Muscle of leg (tissue), 16 donors: ENCODE measurements at places on chromosomes 7 and 10. TPM values are rescaled to one million over a fixed set of nuclear protein-coding genes. Genes with fewer than 3 reads are reported as not detected.

DNA sequence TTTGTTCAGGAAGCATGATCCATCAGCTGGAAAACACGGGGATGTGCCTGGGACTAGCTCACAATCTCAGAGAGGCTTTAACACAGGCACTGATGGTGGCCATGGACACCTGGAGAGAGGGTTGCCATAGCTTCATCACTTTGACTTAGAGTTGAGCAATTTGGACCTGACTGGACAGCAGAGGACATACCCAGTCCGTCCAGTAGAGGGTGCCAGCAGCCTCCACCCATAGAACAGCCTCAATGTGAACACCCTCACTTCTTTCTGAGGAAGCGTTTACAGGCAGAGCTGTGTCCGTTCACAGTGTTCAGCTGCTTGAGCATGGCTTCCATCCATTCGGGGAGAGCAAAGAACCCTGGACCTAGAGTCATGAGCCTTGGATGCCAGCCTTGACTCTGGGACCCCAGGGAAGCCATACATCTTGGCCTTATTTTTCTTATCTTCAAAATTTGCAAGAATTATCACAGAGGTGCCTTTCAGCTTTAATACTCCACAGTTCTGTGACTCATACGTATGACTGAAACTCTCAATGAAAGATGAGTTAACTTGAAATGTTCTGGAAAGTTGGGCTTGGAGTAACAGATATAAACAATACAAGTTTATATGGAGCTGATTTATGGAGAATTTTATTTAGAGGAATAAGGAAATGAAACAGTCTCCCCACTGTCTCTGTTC is 302.9 kb upstream of the PODXL start:
- peak; percentile 43 for DNase-seq

DNA sequence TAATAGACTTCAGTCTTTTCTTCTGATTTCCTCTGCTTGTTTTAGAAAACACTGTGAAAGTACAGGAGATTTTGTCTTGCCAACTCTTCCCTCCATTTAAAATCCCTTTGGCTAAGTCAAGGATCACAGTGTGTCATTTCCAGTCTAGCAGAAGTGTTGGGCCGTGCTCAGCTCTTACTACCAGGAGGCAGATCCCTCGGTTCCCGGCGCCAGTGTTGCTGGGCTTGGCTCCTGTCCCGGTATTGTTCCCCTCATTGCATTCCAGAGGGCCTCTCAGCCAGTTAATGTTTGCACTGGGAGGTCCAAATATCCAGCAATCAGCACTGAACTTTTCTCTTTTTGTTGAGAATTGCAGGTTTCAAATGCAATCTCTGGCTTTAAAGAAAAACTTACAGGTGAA is 612.1 kb upstream of the MGMT start:
- DNase-seq, result peak; percentile 97

GRCh38 chr7:1700086-1700485 is 30.0 kb downstream of the ELFN1 start:
- DNase-seq, result no peak

IGFBP1 gene
- total RNA-seq, result 0.09 TPM

PTPRE gene
- 5.5 TPM for total RNA-seq

DNA sequence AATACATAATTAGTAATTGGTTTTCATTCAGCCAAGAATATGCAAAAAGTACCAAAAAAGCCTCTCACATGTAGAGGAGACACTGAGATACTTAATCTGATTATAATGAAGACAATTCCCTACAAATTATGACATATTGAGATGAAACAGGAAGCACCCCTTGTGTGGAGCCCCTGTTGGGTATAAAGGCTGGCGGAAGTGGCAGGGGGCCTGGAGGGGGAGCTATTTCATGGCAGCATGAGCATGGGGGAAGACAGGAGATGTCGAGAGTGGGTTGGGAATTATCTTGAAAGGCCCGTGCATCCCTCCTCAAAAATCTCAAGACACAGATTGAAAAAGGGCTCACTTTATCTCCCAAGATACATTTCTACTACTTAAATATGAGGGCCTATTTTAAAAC is 96.9 kb downstream of the PIP4K2A start:
- no peak for DNase-seq

CTAGE6 gene
- total RNA-seq, result 0.71 TPM

DNA sequence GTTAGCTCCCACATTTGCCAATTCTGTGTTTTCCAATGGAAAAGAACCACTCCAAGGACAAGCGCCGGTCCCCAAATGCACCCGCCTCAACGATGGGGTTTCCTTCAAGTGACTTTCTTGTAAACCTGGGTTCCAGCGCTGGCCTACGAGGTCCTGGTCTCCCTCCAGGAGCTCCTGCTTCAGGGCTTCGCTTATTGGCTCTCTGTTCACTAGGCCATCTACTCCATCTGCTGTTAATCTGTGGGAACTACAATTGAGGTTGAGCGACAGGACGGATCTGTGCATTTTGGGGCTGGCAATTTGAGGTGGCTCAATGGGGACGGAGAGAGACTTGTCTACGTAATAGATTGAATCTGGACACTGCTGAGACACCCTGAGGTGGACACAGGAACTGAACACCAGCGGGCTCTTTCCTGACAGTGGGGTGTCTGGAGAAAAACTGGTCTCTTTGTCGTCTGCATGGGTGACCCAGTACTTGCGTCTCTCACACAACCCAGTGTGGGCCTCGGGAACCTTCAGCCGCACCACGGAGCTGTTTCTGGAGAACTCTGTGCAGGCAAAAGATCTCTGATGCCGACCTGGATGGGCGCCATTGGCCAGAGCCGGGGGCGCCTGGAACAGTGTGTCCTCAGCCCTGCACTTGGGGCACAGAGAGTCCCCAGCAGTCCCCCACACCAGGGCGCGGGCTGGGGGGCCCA is 115.9 kb upstream of the ADAM12 start:
- peak; percentile 80 for DNase-seq

TUBB8 gene
- 0.09 TPM for total RNA-seq

- peak; percentile 92 for DNase-seq
Observed at GRCh38 chr10:21135023-21135931, 238.2 kb upstream of the NEBL start.

LIPJ gene
- 0.13 TPM for total RNA-seq

GRCh38 chr7:105876964-105877601 is 684 bp upstream of the ATXN7L1 start:
- DNase-seq, result peak; percentile 63

GRCh38 chr7:94449151-94449725 is 54.5 kb downstream of the COL1A2 start:
- peak; percentile 82 for DNase-seq

- peak; percentile 98 for DNase-seq
Observed at GRCh38 chr7:19117091-19117869, at the start of gene TWIST1. Gene TWIST1 (minus strand): TSS chr7:19117636. CDS start chr7:19117321, 315 bp downstream.

DNA sequence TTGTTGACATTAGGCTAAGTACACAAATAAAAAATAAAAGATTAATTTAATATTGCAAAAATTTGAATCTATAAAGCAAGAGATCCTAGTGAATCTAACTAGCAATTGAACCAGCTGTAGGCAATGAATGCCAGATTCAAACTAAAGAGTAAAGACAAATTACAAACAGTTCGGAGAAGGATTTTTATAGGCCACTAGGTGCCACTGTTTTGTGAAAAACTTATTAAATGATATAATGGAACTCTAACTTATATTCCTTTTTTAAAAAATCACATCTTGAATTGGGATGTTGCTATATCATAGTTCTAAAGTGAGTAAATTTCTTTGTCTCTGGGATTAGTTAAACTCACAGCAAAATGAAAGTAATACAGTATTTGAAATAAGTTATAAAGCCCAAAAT is 39.1 kb upstream of the GNAI1 start:
- DNase-seq, result peak; percentile 65

TMEM196 gene
- total RNA-seq, result 0.04 TPM

PNLIPRP2 gene
- total RNA-seq, result 0.49 TPM

DNA sequence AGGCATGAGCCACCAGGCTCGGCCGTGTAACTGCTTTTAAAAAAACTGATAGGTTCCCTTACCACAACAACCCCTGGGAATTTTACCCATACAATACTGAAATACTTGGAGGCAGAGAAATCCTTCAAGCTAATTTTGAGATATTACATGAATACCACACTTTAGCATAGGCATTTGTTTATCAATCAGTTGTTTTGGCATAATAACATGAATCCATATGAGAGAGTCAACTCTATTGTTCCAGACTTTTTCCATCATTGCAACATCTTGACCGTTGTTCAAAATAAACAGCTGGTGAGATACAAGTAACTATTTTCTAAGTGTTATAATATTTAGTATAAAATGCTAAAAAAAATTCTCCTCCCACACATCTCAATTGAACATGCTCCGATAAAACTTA is 36.8 kb downstream of the LAMB4 start:
- DNase-seq, result peak; percentile 86

GRCh38 chr10:24209946-24210491 is 1.1 kb downstream of the KIAA1217 start:
- DNase-seq, result peak; percentile 78

DNA sequence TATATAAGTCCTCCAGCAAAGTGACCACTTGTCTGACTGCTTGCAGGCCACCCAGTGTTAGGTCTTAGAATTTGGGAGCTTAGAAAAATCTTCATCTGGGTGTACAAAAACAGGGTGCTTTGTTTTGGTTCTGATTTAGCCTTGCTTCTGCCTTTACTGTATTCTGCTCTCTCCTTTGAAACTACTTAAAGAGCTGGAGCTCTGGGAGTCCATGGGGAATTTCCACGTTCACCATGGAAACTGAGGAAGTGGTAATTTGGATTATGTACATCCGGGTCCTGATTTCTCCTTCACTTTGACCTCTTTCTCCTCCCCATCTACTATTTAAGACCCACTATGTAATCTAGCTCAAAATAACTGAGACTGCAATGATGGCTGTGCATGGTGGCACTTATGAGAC is 103.0 kb downstream of the JAZF1 start:
- DNase-seq, result peak; percentile 69

FKBP9 gene
- 153 TPM for total RNA-seq

DNAH11 gene
- total RNA-seq, result 0.13 TPM

SNX8 gene
- total RNA-seq, result 12.1 TPM

DNA sequence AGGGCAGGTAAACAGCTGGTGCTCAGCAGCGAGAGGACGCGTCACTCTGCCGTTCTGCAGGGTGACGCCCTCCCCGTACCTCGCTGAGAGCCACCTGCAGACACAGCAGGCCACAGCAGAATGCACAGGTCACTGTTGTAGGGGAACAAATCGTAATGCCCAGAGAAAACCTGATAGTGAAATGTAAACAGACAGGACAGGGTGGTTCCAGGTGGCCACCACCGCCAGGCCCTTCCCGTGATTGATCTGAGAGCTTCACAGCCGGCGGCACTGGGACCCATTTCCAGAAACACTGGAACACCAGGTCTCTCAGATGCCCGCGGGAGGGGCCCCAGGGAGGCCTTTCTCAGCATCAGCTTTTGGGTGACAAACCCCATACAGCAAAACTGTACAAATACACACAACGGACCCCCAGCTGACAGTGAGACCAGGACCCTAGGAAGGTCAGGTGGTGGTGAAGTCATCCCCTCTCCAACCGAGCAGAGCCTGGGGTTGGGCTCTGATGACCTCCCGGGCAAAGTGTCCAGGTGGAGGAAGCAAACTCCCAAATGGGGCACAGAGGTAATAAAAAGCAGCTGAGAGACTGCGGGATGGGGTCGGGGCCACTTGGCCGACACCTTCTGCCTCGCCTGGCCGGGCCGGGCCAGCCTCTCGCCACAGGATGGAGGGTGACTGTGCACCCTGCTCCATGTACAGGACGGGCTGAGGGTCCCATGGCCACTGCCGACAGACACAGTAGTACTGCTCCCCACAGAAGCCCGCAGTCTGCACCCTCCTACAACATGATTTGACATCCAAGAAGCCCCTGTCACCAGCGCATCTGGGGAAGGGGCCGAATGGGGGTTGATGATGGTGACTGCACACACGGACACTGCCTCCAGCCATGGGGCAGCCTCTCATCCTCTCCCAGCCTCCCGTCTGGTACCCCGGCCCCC is 4.6 kb downstream of the BHLHA15 start:
- no peak for DNase-seq

GRCh38 chr7:2982831-2983230 is 60.8 kb downstream of the CARD11 start:
- DNase-seq, result no peak

CLDN4 gene
- 0.27 TPM for total RNA-seq

LEP gene
- not detected for total RNA-seq

GHITM gene
- total RNA-seq, result 109 TPM

DNA sequence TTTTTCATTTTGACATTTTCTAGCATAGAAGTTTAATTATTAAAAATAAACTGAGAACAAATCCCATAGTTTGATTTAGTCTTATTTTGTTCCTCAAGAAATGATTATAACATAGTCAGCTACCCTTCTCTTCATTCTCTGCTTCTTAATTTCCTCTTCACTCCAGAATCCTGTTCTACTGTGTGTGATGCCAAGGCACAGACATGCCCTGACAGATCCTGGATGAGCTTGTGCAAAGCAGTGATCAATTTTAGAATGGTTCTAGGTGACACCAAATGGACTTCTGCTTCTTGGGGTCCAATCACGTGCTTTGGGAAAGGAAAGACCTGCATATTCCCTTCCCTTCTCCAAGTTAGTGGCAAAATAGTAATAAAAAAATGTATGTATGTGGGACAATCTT is 665.6 kb downstream of the MAGI2 start:
- no peak for DNase-seq

PKD1L1 gene
- total RNA-seq, result 0.49 TPM

GRCh38 chr7:98341106-98341505 is 59.6 kb downstream of the BRI3 start:
- DNase-seq, result no peak

DNA sequence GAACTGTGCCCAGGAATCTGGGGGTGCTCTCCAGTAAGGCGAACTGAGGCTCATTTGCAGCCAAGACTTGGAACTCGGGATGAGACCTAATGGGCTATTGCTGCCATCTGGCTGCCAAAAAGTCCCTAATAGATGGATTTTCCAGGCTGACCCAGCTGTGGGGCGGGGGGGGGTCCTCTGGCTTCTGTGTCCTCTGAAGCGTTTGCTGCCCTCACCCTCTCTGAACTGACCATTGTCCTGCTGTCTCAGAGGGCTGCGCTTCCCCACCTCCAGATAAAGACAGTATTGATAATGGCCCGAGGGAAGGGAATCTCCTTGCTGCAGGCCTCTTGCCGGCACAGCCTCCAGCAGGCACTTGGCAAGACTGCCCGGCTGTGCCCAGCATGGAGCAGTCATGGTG is 46.6 kb downstream of the CLEC2L start:
- DNase-seq, result peak; percentile 58

- DNase-seq, result no peak
Observed at GRCh38 chr7:138573741-138574140, 113.7 kb downstream of the TRIM24 start.

GRCh38 chr10:115026746-115027140 is 66.4 kb upstream of the ATRNL1 start:
- DNase-seq, result no peak

- no peak for DNase-seq
Observed at GRCh38 chr7:145497911-145498525, 618.6 kb upstream of the CNTNAP2 start.

DNA sequence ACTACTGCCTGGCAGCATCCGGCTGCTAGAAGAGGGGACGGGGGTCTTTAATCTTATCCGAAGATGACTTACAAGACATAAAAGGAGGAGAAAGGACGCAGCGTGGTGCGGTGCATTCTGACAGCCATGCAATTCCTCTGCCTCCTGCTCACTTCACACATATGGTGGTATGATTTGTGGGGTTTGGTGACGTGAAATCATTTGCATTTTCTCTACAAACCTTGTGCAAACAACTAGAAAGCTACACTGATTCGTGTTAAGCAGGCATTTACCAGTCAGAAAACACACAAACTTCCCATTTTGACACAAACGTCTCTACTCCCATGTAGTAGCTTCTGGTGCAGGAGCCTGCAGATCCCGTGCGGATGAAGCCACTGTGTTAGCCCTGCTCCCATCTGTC is 6.8 kb upstream of the TCERG1L start:
- DNase-seq, result no peak

OPALIN gene
- total RNA-seq, result not detected
